Activated CD4-positive, alpha-beta T cell treated with anti-CD3 and anti-CD28 coated beads, Interleukin-2, amount 10 ng/mL, durations not matched to agents 24 days and 14 days (primary cell): ENCODE measurements at places on chromosomes 13 and 19. TPM values are rescaled to one million over a fixed set of nuclear protein-coding genes. Genes with fewer than 3 reads are reported as not detected.

Gene CCDC70
- not detected in 2 replicates for total RNA-seq

Gene PSG6
- total RNA-seq = not detected in 2 replicates

Gene MTRF1
- total RNA-seq = 20.1 and 20.6 TPM in 2 replicates

Gene MTUS2
- not detected in 2 replicates for total RNA-seq

Gene NLRP9
- total RNA-seq = not detected in 2 replicates

Gene PRRG2
- total RNA-seq = 0.56 and 1.0 TPM in 2 replicates

Gene ZNF480
- 4.2 and 5.0 TPM in 2 replicates for total RNA-seq

Gene EBI3
- total RNA-seq = 44.0 and 45.0 TPM in 2 replicates

Gene SUPT20H
- 67.4 and 74.8 TPM in 2 replicates for total RNA-seq

GRCh38 chr13:50422181-50423148 is 407.2 kb downstream of the KCNRG start:
- H3K27ac ChIP-seq = no peak overlapping the region
- H3K4me1 ChIP-seq = peaks cover 9% of the 10 kb centered on the region
- no peak for DNase-seq
- H3K4me3 ChIP-seq = no peak overlapping the region

DNA sequence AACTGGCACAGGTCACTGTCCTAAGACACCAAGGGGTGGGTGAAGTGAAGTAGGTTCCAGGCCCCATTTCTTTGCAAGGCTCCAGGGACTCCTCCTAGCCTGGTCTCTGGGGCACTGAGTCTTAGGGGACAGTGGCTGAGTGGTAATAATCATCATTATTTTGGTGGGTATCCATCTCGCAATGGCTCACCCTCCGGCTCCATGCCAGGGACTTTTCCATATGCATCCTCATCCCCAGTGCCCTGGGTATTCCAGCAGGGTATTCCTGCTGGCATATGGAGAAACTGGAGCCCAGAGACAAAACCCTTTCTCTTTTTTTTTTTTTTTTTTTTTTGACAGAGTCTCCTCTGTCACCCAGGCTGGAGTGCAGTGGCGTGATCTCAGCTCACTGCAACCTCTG is 2.5 kb downstream of the PDE4A start:
- DNase-seq = peak; percentile 61
- peaks cover 8% of the 10 kb centered on the region for H3K27me3 ChIP-seq
- peak overlapping the region; percentile 96 for H3K27ac ChIP-seq
- peaks cover 71% of the 10 kb centered on the region for H3K4me1 ChIP-seq

- no peak overlapping the region for H3K27ac ChIP-seq
- peaks cover 2% of the 10 kb centered on the region for H3K4me1 ChIP-seq
- no peak overlapping the region for H3K4me3 ChIP-seq
- H3K36me3 ChIP-seq = no peaks in the 10 kb centered on the region
Measured at GRCh38 chr19:17549085-17549740, 6.2 kb upstream of the COLGALT1 start.

- no peaks in the 10 kb centered on the region for H3K27me3 ChIP-seq
- peak; percentile 54 for DNase-seq
- H3K27ac ChIP-seq = peak overlapping the region; percentile 44
- H3K4me1 ChIP-seq = peaks cover 55% of the 10 kb centered on the region
- peak overlapping the region; percentile 3 for H3K4me3 ChIP-seq
- H3K36me3 ChIP-seq = peaks cover 8% of the 10 kb centered on the region
Measured at GRCh38 chr13:97262058-97262457, 39.9 kb downstream of the MBNL2 start.

DNA sequence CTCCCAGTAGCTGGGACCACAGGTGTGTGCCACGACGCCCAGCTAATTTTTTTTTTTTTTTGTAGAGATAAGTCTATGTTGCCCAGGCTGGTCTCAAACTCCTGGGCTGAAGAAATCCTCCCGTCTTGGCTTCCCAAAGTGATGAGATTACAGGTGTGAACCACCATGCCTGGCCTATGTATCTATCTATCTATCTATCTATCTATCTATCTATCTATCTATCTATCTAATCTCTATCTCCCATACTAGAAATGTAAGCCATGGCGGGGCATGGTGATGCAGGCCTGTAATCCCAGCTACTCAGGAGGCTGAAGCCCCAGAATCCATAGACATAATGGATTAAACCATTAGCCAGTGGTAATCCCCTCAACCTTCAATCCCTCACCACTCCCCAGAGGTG is 6.5 kb upstream of the SERTAD3 start:
- H3K27ac ChIP-seq = no peak overlapping the region
- no peaks in the 10 kb centered on the region for H3K27me3 ChIP-seq
- H3K36me3 ChIP-seq = peaks cover 2% of the 10 kb centered on the region
- no peaks in the 10 kb centered on the region for H3K4me1 ChIP-seq
- H3K4me3 ChIP-seq = no peak overlapping the region

DNA sequence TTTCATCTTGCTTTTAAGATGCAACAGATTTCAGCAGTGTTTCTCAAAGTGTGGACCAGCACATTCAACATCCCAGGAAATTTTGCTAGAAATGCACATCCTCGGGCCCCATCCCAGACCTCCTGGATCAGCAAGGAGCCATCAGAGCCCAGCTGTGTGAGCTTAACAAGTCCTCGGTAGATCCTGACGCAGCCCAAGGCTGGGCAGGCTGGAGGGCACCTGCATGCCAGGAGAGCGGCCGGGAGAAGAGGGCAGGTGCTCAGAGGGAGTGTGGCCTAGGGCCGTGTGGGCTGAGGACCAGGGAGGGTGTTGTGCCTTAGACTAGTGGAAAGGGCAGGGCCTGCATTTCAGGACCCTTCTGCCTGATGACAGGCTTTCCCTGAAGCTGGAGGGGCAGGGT is 2.2 kb upstream of the MCF2L start:
- H3K27ac ChIP-seq = no peak overlapping the region
- H3K27me3 ChIP-seq = peaks cover 37% of the 10 kb centered on the region
- peaks cover 6% of the 10 kb centered on the region for H3K4me1 ChIP-seq

DNA sequence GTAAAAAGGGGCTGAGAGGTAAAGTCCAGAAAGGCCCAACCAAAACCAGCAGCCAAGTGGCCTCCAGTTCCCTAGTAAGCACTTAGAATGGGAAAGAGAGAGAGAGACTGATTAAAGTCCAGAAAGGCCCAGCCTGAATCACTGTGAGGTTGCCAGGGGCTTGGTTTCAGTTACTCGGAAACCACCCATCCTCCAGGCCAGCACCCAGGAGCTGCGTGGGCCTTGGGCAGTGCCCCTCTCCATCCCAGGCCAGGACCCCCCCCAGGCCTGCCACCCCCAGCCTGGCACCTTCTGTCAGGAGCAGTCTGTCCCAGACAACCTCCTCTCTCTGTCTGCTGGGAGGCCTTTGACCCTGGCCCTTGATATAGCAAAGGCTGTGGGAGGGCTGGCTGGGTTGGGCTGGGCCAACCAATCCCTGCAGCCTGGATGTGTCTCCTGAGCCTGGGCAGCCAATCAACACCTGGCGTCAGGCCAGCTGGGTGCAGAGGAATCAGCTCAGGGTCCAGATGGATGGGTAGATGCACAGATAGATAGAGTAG is at the start of gene CYP4F2:
Gene CYP4F2 (minus strand): TSS at position 337 of the 539 bp plus-strand sequence. CDS start 463 bp downstream, outside the sequence.
- H3K4me3 ChIP-seq = no peak within 1 kb of the TSS
- H3K4me1 ChIP-seq = no peaks in the 10 kb centered on the region
- H3K27ac ChIP-seq = no peak within 1 kb of the TSS
- peak; percentile 30 for DNase-seq
- peaks cover 21% of the 10 kb centered on the region for H3K27me3 ChIP-seq
- H3K36me3 ChIP-seq = no peaks in the 10 kb centered on the region

GRCh38 chr19:2810141-2811091 is 9.3 kb upstream of the ZNF554 start:
- no peak for DNase-seq
- no peak overlapping the region for H3K4me3 ChIP-seq
- no peaks in the 10 kb centered on the region for H3K4me1 ChIP-seq
- H3K27me3 ChIP-seq = no peaks in the 10 kb centered on the region

DNA sequence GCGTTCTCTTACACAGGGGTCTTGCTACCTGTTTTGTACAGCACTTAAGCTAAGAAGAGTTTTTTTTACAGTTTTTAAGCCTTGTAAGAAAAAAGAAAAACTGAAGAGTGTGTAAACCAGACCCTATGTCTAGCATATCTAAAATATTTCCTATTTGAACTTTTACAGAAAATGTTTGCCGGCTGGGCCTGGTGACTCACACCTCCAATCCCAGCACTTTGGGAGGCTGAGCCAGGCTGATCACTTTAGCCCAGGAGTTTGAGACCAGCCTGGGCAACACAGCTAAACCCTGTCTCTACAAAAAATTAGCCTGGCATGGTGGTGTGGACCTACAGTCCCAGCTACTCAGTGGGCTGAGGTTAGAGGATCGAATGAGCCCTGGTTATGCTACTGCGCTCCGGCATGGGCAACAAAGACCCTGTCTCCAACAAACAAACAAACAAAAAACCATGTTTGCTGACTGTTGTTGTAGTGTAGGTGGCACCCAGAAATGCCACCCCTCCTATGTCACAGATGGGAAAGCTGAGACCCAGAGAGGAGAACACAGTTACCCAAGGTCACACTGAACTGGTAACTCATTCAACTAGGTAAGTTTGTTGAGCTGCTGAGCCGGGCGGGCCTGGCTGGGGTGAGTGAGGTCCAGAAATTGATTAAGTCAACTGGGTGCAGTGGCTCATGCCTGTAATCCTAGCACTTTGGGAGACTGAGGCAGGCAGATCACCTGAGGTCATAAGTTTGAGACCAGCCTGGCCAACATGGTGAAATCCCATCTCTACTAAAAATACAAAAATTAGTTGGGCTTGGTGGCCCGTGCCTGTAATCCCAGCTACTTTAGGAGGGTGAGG is 1.9 kb upstream of the VASP start:
- peaks cover 15% of the 10 kb centered on the region for H3K36me3 ChIP-seq
- peak overlapping the region; percentile 92 for H3K4me3 ChIP-seq

GRCh38 chr13:44929692-44930091 is 59.6 kb downstream of the NUFIP1 start:
- no peaks in the 10 kb centered on the region for H3K36me3 ChIP-seq
- H3K27me3 ChIP-seq = peaks cover 19% of the 10 kb centered on the region

GRCh38 chr19:1650650-1651567 is 1.5 kb downstream of the TCF3 start:
- H3K4me1 ChIP-seq = peaks cover 17% of the 10 kb centered on the region
- H3K27ac ChIP-seq = peak overlapping the region; percentile 93
- peaks cover 17% of the 10 kb centered on the region for H3K36me3 ChIP-seq
- H3K27me3 ChIP-seq = no peaks in the 10 kb centered on the region
- peak; percentile 87 for DNase-seq

- H3K27me3 ChIP-seq = no peaks in the 10 kb centered on the region
- peaks cover 69% of the 10 kb centered on the region for H3K36me3 ChIP-seq
- DNase-seq = no peak
- peak overlapping the region; percentile 51 for H3K4me3 ChIP-seq
Measured at GRCh38 chr19:41869374-41869955, 7.6 kb upstream of the CD79A start.

DNA sequence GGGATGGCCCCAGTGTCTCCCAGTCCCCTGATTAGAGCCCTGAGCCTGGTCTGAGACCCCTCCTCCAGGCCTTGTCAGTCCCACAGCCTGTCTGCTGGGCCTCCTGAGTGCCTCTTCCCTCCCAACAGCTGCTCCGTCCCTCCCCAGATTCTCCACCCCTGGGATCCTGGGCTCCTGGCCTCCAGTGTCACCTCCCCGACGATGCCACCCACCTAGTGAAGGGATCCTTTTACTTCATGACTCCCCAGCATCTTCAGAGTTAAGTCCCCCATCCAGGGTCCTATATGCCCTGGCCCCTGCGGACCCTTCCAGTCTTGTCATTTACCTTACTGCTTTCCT is 4.4 kb upstream of the PRX start:
- no peak overlapping the region for H3K27ac ChIP-seq
- H3K36me3 ChIP-seq = peaks cover 8% of the 10 kb centered on the region
- peaks cover 39% of the 10 kb centered on the region for H3K4me1 ChIP-seq
- no peak overlapping the region for H3K4me3 ChIP-seq
- no peak for DNase-seq

DNA sequence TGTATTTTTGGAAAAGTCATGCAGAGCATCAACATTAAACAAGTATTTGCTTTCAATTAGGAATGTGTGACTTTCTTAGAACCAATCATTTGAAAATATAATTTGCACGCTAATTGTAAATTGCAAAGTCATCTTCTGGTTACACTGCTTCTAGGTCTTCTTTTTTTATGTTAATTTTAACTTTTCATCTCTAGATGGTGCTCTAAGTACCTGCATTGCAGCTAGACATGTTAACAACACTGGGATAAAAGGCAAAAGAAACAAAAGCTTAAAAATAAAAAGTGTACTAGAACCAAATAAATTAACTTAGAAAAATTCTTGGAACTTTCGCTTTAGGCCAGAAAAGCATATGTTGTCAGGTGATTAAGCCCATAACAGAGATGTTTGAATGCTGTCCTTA is 2758.2 kb downstream of the PCDH9 start:
- DNase-seq = no peak
- no peaks in the 10 kb centered on the region for H3K4me1 ChIP-seq
- no peaks in the 10 kb centered on the region for H3K27me3 ChIP-seq
- H3K36me3 ChIP-seq = no peaks in the 10 kb centered on the region
- H3K4me3 ChIP-seq = no peak overlapping the region

DNA sequence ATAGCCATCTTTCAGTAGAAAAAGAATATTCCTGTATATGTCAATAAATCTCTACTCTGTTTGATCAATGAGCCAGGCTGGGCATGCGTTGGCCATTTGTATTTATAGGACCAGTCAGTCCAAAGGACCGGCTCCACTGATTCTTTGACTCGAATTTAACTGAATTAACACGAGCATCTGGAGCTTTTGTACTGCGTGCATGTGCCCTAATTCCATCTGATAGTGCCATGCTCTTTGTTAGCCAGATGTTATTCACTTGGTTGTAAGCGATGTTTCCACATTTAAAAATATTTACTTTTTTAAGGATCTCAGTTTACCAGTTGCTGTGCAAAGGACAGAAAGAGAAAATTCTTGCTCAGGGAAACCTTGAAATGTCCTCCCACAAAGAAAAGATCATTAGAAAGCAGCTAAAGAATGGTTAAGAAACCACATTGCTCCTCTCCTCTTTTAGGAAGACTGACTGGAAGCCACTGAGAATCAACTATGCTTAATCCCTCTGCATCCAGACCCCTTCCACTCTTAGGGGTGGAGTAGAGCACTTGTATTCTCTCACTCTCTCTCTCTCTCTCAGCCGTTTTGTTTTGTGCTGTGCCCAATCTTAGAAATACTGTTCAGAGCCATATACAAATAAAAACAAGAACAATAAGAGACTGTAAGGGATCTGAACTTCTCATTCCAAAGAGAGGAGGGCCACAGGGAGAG is 165.8 kb downstream of the DCLK1 start:
- no peak overlapping the region for H3K4me3 ChIP-seq
- no peaks in the 10 kb centered on the region for H3K27me3 ChIP-seq
- no peaks in the 10 kb centered on the region for H3K36me3 ChIP-seq
- no peak for DNase-seq

DNA sequence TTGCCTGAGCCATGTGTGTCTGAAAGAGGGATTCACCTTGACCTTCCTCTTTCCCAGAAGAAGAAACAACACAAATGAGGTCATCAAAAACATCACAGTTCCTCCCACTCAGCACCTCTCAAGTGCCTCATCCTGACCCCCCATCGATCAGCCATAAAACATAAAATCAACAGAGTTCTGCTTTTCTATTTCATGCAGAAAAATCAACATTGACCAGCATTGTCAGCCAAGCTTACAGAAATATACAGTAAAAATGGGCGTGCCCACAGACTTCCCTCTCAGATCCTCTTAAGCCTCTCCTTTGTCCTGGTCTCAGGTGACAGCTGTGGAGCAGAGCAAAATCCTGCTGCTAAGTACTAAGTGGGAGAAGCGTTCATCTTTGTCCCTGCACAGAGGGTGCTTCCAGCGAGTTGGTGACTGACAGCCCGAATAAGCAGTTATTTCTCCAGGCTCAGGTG is 213.3 kb downstream of the OLFM4 start:
- no peaks in the 10 kb centered on the region for H3K4me1 ChIP-seq
- no peak for DNase-seq
- H3K27ac ChIP-seq = no peak overlapping the region
- no peaks in the 10 kb centered on the region for H3K36me3 ChIP-seq
- no peaks in the 10 kb centered on the region for H3K27me3 ChIP-seq
- no peak overlapping the region for H3K4me3 ChIP-seq

- H3K36me3 ChIP-seq = no peaks in the 10 kb centered on the region
- H3K4me3 ChIP-seq = peak within 1 kb of the TSS; percentile 90
- H3K4me1 ChIP-seq = peaks cover 11% of the 10 kb centered on the region
- H3K27ac ChIP-seq = no peak within 1 kb of the TSS
- peak; percentile 93 for DNase-seq
Measured at GRCh38 chr13:27270594-27271520, at the start of gene RASL11A. Gene RASL11A, plus strand, starts transcription at chr13:27270830. Its CDS starts 115 bp downstream, at chr13:27270945.
